ENCODE measurements at places on chromosomes 2 and 18. TPM values are rescaled to one million over a fixed set of nuclear protein-coding genes. Genes with fewer than 3 reads are reported as not detected.

DNA sequence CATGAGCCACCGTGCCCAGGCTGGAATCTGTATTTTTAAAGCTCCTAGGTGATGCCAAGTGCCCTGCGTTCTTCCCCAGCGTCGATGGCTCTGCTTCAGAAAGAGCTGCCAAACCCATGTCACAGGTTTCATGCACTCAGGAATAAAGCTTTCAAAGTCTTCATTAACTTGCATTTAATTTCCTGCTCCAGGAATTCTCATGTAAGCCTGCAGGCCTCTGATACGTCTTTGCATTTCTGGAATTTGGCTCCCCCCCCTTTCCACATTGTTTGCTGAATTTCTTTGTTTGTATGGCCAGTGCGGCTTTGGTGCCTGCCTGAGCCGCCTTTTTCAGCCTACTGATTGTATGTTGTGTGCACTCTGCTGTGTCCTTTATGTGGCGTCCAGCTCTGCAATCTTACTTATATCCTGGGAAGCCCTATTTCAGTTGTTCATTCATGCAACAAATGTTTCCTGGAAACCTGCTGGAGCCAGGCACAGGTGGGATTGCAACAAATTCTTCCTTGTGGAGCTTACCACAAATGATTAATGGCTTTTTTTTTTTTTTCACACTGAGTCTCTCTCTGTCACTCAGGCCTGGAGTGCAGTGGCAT lies 17.9 kb upstream of the OTOF start:
- no peak for DNase-seq

The PLCL1 gene
- 1.1 TPM for total RNA-seq

The THSD7B gene
- total RNA-seq = 0.14 TPM

GRCh38 chr2:203383038-203383437 lies 54.8 kb downstream of the ABI2 start:
- DNase-seq = no peak

The FER1L5 gene
- 0.08 TPM for total RNA-seq

- no peak for DNase-seq
Measured at GRCh38 chr2:99880964-99881294, 261.5 kb downstream of the AFF3 start.

- no peak for DNase-seq
Measured at GRCh38 chr2:99856119-99856518, 286.3 kb downstream of the AFF3 start.

- DNase-seq = no peak
Measured at GRCh38 chr2:207437136-207437523, 92.6 kb upstream of the CREB1 start.

The CELF4 gene
- total RNA-seq = 0.85 TPM

DNA sequence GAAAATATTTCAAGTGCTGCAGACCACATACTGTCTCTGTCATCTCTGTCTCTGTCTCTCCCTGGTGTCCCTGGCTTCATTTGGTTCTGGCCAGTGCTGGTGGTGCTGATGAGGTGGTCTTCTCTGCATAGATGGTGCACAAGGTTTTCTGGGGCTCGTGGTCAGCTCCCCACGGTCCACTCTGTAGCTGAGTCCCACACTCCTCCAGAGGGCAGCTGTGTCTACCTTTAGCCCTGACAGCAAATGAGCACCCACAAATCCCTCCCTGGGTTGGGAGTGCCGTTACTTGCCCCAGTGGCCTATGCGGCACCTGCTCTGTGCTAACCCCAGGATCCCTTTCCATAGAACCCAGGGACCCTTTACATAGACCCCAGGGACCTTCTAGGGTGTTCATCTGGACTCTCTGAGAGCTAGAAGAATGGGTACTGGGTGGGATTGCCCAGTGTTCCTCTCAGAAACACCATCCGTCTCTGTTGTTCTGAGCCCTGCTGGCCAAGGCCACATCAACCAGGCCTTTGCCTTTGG lies 129.3 kb downstream of the CAPN13 start:
- DNase-seq = no peak

DNA sequence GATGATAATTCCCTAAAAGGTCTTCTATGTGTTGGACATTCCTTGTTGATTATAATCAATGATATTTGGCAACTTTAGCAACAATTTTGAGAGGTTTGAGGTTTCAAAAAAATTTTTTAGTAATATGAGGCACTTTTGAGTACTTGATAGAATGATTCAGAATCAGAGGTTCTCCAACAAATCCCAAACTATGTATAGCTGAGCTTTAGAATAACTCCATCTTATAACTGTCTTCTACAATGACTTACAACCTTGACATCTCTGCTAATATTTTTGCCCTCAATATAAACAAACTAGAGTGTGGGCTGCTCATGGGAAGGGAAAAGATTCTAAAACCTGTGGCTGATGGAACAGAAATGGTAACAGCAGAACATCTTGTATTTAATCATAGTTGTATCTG lies 21.5 kb upstream of the SERPINB7 start:
- no peak for DNase-seq

DNA sequence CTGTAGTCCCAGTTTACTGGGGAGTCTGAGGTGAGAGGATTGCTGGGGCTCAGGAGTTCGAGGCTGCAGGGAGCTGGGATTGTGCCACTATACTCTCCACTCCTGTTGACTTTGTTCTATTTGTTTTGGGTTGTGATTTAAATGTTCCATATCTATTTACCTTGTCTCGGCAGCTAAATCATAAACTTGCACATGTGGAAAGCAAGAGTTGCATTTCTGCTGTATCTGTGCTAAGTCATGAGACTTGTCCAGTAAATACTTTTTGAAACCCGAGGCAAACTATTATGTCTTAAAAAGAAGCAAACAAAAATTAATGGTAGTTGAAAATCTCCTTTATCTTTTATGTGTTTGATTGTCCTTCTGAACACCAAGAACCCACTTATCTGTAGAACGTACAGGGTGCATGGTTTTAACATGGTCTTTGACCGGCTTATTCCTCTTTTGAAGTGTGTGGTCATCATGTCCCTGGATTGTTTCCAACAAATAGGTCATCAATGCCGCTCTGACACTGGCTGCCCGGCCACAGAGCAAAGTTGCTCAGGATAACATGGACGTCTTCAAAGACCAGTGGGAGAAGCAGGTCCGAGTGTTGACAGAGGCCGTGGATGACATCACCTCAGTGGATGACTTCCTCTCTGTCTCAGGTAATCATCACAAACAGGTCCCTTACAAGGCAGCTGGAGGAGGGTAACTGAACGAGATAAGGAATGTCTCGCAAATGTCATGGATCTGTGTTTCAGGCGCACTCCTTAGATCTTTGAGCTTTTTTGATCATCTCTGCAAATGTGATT lies 241.1 kb upstream of the LRRTM1 start:
- no peak for DNase-seq

DNA sequence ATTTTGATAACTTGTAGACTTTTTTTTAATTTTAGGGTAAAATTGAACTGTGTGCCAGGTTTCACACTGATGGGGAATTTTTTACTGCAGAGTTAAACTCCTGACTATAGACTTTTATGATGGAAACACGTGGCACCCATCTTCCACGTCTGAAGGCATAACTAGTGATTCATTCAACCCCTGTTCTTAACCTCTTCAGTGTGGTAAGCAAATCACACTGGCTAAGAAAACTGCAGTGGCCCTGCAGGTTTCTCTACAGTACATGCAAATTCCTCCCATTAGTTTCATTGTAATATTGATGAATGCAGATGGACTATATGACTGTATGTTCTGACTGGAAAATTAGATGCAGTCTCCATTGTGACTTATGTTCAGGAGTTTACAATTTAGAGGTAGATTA lies 47.2 kb downstream of the SMAD4 start:
- DNase-seq = no peak

GRCh38 chr18:33440060-33441043 lies at the start of gene CCDC178:
TSS of gene CCDC178 (minus strand) at chr18:33440721. CDS start at chr18:33412088, 28,633 bp downstream.
- peak; percentile 16 for DNase-seq

DNA sequence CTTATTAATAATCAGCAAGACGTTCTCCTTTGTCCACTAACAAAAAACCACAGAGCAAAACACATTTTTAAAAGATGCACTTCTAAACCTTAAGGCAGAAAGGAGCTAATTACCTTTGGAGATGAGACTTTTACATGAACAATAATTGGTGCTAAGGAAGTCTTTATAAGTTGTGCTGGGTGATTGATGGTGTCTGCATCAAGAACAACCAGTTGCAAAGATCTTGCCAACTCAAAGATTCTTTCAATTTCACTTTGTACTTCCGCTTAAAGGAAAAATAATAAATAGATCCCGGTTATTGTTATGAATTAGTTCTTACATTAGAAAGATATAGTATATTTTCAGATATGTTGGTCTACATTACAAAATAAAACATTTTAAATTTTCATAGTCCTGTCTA lies 26.9 kb upstream of the ARL5A start:
- DNase-seq = no peak

DNA sequence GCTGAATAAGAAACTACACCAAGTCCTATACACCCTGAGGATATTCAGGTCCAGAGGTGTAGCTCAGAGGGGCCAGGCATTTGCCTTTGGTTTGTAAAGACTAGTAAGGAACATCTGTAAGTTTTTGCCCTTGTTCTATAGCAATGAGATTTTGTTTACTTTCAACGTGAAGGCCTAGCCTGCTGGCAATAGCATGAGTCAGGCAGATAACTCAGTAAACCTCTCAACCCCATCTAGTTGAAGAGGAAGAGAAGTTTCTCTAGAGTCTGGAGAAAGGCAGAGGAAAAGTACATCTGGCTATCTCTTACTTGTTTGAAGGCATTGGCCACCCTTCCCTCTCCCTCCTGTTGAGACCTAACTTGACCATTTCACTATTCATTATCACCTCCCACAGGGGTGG lies 70.3 kb upstream of the ZNF521 start:
- DNase-seq = no peak

The REG3A gene
- total RNA-seq = 3.7 TPM

The ALKAL2 gene
- 1.6 TPM for total RNA-seq

The AFF3 gene
- total RNA-seq = 4.7 TPM

DNA sequence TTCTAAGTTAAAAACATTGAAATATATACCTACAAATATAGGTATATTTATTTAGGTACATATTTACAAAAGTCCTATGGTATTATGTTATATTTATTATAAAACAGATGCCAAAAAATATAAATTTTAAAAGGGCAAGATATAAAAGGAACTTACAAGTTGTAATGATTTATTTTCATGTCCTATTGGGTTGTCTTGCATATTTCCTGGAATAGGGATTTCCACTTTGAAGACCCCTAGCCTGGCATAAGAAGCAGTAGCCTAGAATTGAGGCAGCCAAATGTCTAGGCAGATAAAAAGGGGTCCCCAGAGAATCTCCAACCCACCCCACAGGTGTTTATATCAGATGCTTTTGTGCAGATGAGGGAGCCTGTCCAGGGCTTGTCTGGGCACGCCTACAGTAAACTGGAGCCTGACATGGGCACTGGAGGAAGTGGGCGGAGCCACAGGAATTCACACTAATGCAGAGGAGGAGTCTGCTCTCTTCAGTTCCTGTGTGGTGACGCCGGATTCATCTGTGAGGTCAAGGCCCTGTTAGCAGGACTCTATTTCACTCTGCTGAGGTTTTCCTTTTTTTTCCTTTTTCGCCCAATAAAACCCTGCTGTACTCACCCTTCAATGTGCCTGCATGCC lies 1088.9 kb upstream of the PIK3C3 start:
- no peak for DNase-seq

The ASB3 gene
- total RNA-seq = 11.1 TPM

DNA sequence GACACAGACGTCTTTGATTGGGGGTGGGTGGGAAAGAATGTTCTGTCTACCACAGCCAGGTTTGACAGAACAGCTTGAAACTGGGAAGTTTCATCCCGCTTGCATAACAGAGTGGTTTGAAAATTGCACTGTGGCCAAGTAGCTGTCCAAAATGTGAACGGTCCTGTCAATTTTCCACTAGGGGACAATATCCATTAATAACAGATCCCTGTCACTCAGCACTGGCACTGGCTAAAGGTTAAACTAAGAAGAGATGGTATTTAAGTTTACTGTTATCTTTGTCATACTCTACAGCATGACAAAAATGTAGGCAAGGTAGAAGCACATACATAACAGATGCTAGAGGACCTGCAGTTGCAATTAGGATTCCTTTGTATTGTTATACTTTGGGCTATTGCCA lies 55.6 kb upstream of the ACMSD start:
- DNase-seq = no peak

DNA sequence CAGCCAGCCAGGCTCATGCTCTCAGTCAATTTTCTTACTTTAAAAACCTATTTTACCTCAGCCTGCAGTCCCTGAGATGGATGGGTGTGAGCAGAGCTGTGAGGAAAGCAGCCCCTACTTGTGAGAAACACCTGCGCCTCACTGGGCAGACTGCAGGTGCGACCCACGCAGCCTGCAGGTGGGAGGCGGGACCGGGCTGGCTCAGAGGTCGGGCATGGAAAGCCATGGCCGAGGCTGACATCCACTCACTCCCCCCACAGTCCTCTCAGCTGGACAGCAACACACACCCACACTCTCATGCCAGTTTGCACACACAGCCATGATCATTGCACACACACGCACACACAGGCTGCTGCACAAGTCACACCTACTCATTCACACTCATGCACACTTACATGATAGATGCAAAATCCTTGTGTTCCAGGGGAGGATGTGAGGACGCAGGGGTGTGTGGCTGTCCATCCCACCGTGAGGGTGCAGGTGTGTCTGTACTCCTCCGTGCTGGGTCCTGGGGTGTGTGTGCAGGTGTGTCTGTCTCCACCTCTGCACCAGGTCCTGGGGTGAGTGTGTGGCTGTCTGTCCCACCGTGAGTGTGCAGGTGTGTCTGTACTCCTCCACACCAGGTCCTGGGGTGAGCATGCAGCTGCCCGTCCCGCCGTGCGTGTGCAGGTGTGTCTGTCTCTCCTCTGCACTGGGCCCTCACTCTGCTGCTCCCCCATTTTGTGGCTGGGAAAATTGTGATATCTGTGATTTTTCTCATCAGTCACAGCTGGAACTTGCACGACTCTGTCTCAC lies 166.5 kb downstream of the RTP5 start:
- no peak for DNase-seq

DNA sequence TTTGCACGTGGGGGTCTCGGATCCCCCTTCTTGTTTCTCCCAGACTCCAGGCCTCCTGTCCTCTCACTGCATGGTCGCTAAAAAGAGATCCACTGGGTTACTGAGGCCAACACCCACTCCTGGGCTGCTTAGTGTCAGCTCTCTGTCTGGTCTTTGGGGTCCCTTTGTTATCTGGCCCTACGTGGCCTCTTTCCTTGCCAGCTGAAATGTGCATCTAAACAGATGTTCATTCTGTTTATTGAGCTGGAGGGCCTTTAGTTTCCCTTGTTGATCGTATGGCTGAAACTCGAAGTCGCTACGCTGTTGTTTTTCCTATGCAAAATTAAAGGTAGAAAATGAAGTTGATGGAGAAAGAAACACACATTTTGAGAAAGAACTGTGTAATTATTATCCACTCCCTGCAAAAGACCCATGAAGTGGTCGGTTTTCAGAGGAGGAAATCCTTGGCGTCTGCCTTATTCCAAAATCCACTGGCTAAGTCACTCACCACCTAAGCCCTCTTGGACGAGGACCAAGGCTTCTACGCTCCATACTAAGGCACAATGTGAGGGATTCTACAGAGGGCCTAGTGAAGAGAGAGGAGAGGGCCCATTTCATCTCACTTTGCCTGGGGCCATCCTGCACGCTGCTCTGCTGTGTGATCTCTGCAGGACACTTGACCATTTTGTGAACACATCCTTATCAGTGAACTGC lies 105.3 kb downstream of the GLI2 start:
- DNase-seq = no peak
